ENCODE measurements at places on chromosomes 16 and 17.
A peak's percentile ranks its signal among the peaks of the same experiment; 100 is the strongest.

DNA sequence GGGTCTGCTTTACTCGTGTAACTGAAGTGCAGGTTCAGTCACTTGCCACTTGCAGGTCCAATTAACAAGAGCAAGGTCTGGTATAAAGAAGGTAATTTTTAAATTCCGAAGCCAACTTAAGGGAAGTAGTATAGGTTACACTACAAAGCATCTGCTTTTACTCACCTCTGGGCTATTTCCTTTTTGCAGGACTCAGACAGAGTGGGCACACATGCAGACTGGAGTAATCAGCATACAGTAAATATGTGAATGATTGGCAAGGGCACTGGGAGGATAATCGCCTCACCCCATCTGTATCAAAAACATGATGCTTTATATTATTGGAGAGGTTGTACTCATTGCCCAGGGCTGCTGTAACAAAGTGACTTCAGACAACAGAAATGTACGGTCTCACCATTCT is 160.1 kb upstream of the CDH5 start:
- no peak for DNase-seq

GRCh38 chr16:24289166-24289700 is 33.1 kb downstream of the CACNG3 start:
- no peak for DNase-seq

DNA sequence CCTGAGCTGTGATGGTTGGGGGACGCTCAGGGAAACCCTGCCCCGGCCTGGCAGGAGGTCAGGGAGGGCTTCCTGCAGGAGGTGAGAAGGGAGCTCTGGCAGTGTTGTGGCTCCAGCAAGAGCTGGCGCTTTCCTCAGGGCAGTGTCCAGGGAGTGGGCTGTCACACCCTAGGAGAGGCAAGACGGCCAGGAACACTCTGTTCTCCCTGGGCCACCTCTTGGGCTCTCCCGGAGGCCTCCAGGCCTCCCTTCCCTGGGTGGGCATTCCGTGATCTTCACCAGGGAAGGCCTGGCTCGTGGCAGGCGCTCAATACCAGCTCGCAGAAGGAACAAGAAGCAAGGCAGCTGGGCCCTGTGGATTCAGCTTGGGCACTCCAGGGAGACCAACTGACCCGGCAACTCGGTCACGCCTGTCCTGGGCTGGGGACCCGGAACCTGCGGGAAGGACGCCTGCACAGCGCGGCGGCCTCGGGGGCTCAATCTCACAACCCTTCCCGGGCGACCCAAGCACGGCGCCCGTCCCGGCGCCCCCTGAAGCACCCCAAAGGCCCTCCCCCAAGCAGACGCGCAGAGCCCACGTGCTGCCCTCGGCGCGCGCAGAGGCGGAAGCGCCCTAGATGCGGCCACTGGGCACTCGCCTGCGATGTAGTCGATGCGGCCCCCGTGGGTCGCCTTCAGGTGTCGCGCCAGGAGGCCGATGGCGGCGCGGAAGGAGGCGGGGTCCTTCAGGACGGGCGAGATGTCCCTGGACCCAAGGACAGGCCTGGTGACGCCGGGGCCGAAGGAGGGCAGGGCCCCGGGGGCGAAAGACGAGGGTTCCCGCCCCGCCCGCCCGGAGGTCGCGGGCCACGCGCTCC is 588 bp downstream of the APRT start:
- DNase-seq: no peak

GRCh38 chr17:76930107-76930506 is 61.9 kb downstream of the MGAT5B start:
- DNase-seq: no peak

DNA sequence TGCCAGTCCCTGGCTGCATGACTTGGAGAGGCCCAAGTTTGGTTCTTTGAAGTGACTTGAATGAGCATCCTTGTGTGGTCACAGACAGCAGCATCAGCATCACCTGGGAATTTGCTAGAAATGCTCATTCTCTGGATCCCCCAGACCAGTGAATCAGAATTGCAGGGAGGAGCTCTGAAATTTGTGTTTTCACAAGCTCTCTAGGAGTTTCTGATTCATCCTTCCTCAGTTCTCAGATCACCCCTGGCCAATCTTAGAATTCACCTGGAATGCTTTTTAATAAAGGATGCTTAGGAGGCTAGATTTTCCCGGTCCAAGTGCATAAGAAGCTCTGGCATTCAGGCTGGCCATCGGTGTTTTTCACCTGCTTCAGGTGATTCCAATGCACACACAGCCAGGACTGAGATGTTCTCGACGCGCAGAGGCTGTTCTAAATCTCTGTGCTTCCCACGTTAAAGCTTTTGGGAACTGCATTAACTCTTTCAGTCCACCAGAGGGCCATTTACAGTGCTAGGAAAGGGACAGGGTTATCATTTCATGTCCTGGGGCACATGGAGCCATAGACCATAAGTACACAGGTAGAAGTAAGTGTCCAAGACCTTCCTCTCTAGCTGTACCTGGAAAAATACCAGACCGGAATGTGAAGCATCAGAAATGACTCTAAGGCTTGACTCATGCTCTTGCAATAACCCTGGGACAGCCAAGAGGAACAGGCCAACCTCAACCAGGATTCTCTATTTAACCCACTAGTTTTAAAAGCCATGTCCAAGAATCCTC is 85.7 kb upstream of the XYLT1 start:
- DNase-seq: peak; percentile 5

DNA sequence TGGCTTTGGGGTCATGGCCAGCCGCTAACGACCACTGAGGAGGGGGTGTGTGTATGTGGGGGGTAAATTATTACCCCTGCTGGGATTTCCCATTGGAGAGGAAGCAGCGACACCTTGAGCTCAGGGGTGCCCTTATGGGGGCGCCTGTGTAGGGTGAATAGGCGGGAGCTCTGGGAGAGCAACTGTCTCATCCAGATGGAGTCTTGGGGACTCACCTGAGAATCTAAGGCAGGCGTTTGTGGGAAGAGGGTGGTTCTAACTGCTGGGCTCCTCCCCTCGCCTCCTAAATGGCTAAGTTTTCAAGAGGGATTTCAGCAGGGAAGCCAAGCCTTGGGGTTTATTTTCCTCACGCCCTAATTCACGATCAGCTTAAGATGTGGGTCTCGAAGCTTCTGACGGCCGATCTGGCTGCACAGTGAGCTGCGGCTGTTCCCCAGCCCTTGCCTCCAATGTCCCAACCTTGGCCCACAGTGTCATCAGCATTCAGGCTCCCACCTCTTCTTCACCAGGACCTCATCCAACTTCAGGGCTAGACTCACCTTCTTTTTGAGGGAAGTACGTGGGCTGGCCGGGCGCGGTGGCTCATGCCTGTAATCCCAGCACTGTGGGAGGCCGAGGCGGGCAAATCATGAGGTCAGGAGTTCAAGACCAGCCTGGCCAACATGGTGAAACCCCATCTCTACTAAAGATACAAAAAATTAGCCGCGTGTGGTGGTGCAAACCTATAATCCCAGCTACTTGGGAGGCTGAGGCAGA is 136.9 kb upstream of the EEF2KMT start:
- DNase-seq: no peak

GRCh38 chr16:68319185-68319908 is 8.5 kb downstream of the PRMT7 start:
- no peak for DNase-seq

GRCh38 chr16:70612931-70613330 is 33.4 kb upstream of the IL34 start:
- no peak for DNase-seq

GRCh38 chr17:17712268-17712924 is 31.1 kb downstream of the RAI1 start:
- DNase-seq: peak; percentile 72

DNA sequence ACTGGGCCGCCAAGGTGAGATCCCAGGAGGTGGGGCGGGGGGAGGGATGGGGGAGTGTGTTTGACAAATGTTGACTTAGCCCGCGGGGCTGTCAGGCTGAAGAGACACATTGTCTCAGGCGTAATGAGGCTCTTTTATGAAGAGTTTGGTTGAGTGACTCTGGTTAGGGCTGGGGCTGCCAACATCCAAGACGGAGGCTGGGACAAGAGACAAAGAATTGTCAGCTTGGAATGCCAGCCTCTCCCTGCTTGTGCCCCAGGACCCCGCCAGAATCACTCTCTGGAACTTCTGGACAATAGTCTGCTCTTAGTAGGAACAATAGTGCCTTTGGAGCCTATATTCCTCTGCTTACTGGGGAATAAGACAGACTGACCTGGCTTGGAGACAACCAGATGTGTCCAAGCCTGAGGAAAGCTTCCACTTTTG is 24.0 kb downstream of the PCTP start:
- no peak for DNase-seq

- no peak for DNase-seq
Observed at GRCh38 chr16:19524616-19525384, 1.1 kb downstream of the CCP110 start.

GRCh38 chr17:32660496-32660985 is 173.7 kb downstream of the CDK5R1 start:
- DNase-seq: no peak

- DNase-seq: no peak
Observed at GRCh38 chr17:50183421-50183994, 17.7 kb downstream of the SGCA start.

- no peak for DNase-seq
Observed at GRCh38 chr16:52389045-52389444, 157.9 kb downstream of the TOX3 start.

DNA sequence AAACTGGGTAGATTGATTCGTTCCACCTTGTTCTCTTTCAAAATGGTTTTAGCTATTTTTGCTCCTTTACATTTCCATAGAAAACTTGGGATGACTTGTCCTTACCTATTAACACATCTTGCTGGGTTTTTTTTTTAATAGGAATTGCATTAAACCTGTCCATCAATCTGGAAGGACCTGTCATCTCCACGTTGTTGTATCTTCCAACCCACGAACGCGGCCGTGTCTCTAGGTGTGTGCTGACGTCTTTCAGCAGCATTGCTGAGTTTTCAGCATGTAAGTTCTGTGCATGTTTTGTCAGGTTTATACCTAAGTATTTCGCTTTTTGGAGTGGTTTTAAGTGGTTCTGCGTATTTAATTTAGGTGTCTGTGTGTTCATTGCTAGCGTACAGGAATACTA is 60.4 kb upstream of the GNG13 start:
- DNase-seq: no peak

GRCh38 chr17:49820773-49821172 is 27.1 kb downstream of the TAC4 start:
- DNase-seq: no peak

GRCh38 chr17:70295329-70295728 is 126.0 kb downstream of the KCNJ2 start:
- no peak for DNase-seq

DNA sequence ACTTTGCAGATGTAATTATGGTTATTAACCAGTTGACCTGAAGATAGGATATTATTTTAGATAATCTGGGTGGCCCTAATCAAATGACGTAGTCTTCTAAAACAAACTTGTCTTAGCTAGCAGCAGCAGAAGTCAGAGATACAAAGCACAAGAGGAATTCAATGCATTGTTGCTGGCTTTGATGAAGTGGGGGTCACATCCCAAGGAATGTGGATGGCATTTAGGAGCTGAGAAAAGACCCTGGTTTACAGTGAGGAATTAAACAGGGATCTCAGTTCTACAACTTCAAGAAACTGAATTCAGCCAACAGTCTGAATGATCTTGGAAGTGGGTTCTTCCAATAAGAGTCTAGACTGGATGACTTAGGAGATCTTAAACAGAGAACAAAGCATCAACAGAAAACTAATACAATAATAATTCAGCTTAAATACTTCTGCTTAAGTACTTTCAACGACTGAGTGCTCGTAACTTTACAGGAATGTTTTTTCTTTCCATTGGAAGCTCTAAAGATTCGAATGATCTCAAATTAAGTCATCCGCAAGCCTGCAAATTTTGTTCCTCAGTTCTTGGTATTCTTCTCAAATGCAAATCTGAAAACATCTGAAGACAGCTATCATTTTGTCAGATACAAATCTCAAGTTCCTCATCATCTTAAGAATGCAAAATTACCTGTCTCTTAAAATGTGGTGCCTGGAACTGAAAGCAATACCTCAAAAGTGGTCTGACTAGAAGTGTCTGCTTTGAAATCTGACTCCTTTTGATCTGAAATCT is 3.3 kb downstream of the C16orf46 start:
- DNase-seq: no peak

DNA sequence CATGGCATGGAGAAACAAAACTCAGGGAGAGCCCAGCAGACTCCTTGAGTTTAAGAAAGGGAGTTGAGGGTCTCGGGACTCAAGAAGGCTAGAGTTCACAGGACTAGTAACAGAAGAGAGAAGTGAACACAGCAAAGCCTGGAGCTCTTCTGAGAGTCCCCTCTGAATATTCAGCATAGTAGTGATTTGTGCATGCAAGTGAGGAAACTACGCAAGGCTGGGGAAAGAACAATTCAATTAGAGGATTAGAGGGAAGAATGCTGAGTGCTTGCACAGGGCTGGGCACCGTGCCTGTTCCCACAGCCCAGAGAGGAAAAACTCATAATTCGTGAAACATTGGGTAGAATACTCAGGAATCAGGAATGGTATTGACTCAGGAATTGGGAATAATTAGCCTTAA is 540.0 kb upstream of the SALL1 start:
- DNase-seq: no peak

DNA sequence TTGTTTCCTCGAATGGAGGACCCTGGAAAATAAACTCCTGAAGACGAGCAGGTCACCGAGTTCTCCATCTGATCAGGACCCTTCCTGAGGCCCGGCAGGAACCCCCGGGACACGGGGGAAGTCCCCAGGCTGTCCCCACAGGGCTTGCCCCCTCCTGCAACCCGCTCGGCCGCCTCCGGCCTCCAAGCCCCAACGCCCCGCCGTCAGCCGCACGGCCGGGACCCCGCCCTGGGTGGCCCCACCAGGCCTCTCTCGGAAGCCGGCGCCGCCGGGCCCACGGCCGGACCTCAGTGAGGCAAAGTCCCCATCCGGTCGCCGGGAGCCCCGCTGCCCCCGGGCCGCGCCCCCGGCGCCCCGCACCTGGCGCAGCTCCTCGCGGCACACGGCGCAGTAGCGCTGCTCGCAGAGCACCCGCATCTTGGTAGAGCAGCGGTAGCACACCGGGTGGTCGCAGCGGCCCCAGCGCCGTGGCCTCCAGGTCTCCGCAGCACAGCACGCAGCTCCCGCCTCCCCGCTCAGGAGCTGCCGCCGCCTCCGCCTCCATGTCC is 383 bp downstream of the ZNF598 start:
- DNase-seq: no peak

DNA sequence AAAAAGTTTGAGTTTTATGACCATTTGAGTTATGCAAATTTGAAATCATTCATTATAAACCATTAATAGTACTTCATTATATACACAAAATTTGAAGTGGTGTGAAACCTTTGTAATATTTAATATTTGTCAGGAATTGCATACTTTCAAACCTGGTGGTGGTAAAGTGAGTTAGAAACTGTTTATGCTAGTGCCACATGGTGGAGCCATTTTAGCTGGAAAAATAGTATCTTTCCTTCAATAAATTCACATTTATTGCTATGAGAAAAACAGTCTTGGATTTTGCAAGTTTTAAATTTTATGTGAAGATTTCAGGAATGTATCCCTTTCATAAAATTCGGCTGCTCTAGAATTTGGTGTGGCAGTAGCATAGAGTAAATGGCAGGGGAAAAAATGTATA is 7.3 kb upstream of the BLMH start:
- DNase-seq: no peak

GRCh38 chr16:88961011-88961410 is 16.0 kb downstream of the CBFA2T3 start:
- no peak for DNase-seq

- no peak for DNase-seq
Observed at GRCh38 chr16:11140098-11140375, 116.0 kb downstream of the SOCS1 start.
